ENCODE measurements at places on chromosomes 1 and 21.

DNA sequence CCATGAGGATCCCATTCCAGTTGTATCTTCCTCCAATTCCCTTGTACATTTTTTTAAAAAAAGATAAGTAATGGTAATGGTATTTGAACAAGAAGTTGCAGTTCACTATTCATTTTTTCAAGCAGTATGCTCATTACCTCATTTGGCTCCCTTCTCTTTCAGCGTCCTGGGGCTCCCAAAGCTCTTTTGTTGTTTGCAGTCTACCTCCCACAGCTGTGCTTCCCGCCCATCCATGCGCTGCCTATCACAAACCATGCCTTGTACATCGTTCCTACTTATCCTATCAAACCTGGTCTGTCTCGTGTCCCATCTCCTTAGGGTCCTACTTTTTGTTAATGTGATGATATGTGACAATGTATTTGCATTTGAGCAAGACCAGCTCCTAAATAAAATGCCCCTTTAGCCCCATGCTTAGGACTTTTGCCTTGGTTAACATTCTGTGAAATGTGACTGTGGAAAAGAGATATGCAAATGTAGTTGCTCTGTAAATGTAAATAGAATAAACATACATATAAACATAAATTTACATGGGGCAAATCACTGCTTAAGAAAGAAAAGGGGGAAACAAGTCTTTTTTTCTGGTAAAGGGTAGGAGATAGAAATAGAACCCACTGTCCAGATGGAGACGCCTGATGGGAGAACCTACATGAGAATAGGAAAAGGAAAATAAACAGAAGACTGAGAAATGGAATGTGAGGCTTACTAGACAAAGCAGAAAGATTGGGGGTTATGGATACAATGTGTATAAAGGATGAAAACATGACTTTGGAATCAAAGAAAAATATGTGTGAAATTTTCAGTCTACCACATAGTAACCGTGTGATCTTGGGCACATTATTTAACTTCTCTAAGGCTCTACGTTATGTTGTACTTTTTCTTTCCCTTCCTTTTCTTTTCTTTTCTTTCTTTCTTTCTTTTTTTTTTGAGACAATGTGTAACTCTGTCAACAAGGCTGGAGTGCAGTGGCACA, 59.8 kb upstream of the PLXNA2 start:
- DNase-seq: no peak

GRCh38 chr21:42505090-42505726, 8.4 kb upstream of the SLC37A1 start:
- DNase-seq: no peak

- DNase-seq: no peak
Observed at GRCh38 chr1:1779320-1779675, 1.0 kb upstream of the NADK start.

GRCh38 chr1:24414775-24415333, 748 bp upstream of the NIPAL3 start:
- no peak for DNase-seq

- DNase-seq: no peak
Observed at GRCh38 chr21:34027721-34028461, 45.5 kb upstream of the MRPS6 start.

DNA sequence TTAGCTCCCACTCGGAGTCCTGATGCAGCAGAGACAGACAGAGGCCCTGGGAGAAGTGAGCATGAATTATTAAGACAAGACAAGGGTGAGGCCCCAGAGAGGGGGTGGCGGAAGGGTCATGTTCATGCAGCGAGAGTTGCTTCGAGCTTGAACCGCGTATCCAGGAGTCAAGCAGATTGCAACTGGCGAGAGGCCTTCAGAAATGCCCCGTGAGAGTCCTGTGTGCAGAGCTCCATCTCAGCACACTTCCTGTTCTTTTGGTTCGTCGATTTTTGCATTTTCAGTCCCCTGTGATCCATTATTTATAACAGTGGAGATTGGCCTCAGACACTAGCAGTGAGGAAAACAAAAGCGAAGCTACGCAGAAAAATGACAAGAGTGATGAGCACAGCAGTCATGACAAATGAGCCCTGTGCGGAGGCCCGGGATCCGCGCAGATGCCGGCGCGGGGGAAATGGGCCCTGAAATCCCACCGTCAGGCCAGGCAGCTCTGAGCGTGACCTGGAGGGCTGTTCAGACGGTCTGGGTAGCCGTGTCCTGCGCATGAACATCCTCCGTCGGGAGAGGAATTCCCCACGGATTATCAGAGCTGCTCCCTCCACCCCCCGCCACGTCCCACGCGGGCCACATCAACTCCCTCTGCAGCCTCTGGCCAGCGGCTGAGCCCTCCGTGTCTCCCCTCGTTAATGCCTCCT, 15.0 kb downstream of the PDE9A start:
- DNase-seq: no peak

DNA sequence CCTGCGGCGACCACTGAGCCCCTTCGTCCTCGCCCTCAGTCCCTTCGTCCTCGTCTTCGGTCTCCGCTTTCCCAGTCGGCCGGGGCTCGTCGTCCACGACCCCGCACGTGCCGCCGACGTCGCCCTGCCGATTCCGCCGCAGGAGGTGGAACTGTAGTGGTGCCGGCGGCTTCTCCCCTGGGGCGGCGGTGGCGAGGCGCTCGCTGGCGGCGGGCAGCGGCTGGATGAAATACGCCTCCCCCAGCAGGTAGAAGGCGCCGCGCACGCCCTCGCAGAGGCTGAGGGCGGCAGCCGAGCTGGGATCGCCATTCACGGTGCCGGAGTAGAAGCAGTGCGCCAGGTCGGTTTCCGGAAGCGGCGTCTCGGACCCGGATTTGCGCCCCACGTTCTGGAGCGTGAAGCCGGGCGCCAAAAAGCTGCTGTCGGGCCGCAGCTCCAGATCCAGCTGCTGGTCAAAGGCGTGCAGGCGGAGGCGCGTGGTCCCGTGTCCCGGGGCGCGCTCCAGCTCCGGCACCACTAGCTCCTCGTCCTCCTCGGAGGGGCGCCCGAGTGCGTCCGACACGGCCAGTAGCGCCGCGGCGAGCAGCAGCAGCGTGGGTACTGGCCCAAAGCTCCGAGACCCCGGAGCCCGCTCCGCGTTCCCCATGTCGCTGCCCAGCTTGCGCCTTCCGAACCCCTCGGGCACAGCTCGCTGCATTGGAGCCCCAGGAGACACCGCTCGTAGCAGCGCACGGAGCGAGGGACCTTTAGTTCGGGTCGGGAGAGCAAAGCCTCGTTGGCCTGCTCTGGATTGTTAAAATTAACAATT, 747 bp downstream of the ADAMTS1 start:
- DNase-seq: no peak

GRCh38 chr1:157682710-157683437, 17.7 kb downstream of the FCRL3 start:
- no peak for DNase-seq

DNA sequence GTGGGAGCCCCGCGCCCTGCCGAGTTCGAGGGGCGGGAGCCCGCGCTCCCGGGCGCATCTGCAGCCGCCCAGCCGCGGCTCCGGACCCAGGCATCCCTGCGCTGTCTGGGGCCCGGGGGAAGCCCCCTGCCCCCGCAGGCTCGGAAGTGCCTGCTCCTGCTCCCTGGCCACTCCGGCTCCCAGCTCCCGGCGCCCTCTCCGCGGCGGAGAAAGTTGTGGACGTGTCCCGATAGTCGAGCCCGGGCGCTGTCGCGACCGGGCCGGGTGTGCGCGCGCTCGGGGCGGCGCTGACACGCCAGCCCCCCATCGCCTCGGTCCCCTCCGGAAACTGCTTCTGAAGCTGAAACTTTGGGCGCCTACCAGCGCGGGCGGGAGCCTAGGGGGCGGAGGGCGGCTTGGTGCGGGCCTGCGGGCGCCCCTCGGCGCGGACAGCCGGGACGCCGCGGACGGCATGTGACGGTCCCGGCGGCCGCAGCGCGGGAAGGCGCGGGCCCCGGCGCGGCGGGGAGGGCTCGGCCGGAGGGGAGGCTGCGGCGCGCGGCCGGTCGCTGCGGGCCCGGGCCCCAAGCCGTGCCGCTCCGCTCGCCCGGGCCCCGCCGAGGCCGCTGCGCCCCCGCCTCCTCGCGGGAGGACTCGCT, 515 bp downstream of the MAN1C1 start:
- no peak for DNase-seq

- DNase-seq: no peak
Observed at GRCh38 chr1:42176902-42177519, 12.5 kb upstream of the GUCA2A start.

DNA sequence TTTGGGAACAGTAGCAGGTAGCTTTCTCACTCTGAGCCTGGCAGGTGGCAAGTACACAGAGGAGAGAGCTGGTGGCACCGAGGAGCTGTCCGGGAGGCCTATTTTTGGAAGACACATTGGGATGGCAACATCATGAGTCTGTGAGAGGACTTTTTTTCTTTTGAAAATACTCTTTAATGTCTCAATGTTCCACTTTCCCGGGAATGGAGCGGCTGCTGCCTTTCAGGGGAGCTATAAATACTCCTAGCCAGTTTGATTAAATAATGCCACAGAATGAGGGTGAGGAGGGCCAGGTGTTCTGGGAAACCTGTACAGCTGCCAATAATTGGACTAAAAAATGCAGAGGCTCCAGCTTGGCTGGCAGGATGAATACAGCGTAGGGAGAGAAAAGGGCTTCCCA, 93.3 kb upstream of the COG2 start:
- DNase-seq: no peak

GRCh38 chr1:96825950-96826576, 104.5 kb downstream of the PTBP2 start:
- DNase-seq: no peak

DNA sequence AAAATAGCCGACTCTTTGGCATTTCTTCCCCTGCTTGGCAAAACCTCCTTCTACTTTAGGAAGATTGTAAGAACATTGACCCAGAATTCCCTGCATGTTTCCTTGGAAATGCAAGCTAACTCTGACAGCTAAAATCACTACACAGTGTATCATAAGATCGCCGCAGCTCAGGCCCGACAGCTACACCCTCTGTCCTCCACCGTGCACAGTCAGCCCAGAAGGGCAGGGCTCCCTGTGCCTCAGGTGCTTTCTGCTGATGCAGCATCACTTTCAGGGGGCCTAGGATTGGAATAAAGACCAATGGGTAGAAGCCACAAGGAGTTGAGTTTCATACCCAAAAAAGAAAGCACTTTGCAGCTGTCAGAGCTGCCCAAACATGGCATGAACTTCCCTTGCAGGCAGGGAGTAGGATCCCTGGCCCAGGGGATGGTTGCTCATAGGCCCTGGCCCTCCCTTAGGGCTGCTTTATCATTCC, 145.3 kb downstream of the SEC16B start:
- no peak for DNase-seq

DNA sequence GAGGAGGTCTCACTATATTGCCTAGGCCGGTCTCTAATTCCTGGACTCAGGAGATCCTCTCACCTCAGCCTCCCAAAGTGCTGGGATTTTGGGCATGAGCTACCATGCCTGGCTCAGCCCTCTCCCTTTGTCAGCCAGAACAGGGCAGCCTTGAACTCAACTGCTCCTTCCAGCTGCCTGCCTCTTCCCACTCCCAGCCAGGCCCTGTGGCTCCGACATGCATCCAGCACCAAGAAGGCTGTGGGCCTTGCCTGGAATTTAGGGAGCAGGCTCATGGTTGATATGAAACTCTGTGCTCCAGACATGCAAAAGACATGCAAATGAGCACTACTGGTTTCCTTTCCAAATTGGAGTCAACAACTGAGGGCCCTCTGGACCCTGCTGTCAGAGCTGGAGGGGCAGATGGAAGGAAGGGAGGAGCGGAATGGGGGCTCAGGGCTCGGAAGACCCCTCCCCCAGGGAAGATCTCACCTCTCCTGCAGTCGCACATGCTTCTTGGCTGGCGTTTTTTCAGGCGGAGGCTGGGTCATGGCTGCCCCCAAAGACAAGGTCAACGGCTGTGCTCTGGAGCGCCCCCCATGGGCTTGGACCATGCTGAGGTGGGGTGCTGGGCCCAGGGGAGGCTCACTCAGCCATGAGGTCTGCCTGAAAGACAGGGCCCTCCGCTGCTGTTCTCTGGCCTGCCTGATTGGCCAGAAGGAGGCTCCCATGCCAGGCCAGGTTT, 1.4 kb downstream of the PTPN7 start:
- DNase-seq: no peak

GRCh38 chr1:247824023-247824422, at the start of gene OR14A16:
TSS of gene OR14A16 (minus strand) at chr1:247824119. CDS start at chr1:247815729, 8,390 bp downstream.
- no peak for DNase-seq

DNA sequence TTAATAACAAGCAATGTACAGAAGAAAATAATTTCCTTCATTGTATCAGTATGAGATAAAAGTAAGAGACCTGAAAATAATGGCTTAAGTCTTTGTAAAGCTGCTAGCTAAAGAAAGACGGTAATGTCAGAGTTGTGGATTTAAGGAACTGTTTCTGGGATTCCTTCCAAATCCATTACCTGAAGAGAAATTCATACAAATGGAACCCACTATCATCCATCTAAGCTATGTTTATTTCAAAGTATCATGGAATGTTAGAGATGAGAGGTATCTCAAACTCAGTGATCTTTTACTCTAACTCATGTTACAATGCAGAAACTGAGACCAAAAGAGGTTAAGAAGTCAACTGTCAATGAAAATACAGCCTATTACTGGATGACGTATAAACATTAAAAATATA, 197.7 kb downstream of the DENND1B start:
- no peak for DNase-seq

DNA sequence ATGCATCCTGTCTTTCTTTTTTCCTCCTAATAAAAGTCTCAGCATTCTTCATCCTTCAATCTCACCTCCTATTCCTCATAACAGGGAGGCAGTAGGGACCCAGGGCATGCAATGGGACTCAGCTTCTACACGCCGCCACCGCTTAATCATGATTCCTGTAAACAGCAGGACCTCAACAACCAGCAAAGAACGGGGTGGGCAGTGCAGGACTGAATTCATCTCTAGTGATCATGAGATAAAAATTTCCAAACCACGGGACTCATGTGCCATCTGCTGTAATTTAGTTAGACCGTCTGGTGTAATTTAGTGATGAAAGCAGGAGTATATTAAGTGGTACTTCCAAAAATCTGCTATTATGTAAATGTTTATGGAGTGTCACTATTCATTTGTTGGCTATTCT, 5.4 kb downstream of the PRAMEF12 start:
- DNase-seq: no peak
